Caco-2 (cell line): ENCODE measurements at places on chromosomes 11 and 22. TPM values are rescaled to one million over a fixed set of nuclear protein-coding genes. Genes with fewer than 3 reads are reported as not detected.

DNA sequence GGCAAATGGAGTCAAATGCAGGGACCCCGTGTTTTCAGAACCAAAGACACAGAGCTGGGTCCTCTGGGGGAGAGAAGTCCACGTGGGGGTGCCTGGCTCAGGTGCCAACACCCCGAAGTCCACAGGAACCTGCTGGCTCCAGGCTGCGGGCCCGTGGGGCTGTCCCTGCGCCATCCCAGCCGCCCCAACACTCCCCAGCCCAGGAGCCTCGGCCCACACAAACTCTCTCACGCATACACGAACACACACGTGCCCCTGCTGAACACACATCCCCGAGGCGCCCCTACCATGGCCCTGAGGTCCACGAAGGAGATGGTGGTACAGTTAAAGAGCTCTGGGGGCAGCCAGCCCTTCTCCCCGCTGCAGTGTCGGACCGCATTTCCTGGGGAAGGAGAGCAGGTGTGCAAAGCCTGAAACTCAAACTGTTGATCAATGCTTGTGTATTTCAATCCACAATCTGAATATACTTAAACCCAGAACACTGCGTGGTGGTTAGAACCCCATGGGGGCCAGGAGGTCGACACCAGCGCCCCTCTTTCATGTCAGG is 54.7 kb downstream of the TRMU start:
- no peaks in the 10 kb centered on the region for H3K36me3 ChIP-seq
- no peaks in the 10 kb centered on the region for H3K27me3 ChIP-seq
- no peak overlapping the region for H3K4me3 ChIP-seq
- H3K4me1 ChIP-seq = no peaks in the 10 kb centered on the region
- peak overlapping the region; percentile 76 for H3K27ac ChIP-seq

GRCh38 chr22:45671783-45672563 is at the start of gene ATXN10:
Gene ATXN10 (plus strand): TSS chr22:45671834. CDS start chr22:45672064, 230 bp downstream.
- peak within 1 kb of the TSS; percentile 81 for H3K4me3 ChIP-seq
- DNase-seq = peak; percentile 86
- peak within 1 kb of the TSS; percentile 87 for H3K27ac ChIP-seq
- H3K27me3 ChIP-seq = no peaks in the 10 kb centered on the region

DNA sequence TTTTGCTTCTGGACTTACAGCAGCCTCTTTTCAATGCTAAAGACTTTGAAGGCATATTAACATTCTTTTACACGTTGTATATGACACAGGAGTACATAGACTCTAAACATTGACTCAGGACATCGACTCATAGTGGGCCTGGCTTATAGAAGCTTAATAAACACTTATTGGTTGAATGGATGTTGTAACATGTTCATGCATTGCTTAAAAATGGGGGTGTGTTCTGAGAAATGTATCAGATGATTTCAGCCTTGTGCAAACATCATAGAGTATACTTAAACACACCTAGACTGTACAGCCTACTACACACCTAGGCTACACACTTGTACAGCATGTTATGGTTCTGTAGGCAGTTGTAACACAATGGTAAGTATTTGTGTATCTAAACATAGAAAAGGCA is 17.9 kb downstream of the TTC17 start:
- peak overlapping the region; percentile 22 for H3K27ac ChIP-seq
- no peak overlapping the region for H3K4me3 ChIP-seq
- DNase-seq = no peak
- peaks cover 5% of the 10 kb centered on the region; the same call in 1 of the 2 replicates for H3K4me1 ChIP-seq
- H3K27me3 ChIP-seq = no peaks in the 10 kb centered on the region

DNA sequence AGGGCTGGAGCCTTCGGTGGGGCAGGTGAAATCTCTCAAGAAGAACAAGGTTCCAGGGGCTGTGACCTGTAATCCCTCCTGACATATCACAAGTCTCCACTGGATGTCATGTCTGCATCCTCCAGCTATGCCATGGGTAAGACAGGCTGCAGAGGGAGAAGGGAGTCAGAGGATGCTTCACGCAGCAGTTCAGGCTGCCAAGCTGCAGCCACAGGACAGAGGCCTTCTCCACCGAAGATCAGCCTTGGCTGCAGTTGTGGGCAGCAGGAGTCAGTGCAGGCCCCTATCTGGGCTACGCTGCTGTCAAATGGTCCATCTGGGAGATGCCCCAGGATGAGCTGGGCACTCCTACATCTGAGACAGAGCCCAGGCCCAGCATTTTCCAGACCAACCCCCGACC is 25.0 kb downstream of the DKK3 start:
- H3K27me3 ChIP-seq = no peaks in the 10 kb centered on the region
- peaks cover 17% of the 10 kb centered on the region for H3K4me1 ChIP-seq
- H3K27ac ChIP-seq = no peak overlapping the region
- no peak for DNase-seq
- H3K36me3 ChIP-seq = peaks cover 4% of the 10 kb centered on the region; the same call in 1 of the 2 replicates

DNA sequence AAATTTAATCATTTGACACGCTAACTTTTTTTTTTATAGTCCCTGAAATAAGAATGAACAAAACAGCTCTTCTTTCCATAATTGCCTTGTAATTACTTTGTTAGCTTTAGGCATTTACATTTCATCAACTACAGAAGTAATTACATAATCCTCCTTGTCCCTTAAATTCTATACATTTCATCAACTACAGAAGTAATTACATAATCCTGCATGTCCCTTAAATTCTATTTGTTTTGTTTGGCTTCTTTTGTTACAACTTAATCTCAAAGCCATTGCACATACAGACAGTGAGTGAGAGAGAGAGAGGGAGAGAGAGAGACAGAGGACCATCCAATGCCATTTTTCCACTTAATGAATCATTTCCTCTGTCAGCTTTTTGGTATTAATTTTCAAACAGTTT is 873.2 kb downstream of the METTL15 start:
- H3K27ac ChIP-seq = no peak overlapping the region
- H3K27me3 ChIP-seq = no peaks in the 10 kb centered on the region
- no peak for DNase-seq
- no peaks in the 10 kb centered on the region for H3K4me1 ChIP-seq
- no peaks in the 10 kb centered on the region for H3K36me3 ChIP-seq

DNA sequence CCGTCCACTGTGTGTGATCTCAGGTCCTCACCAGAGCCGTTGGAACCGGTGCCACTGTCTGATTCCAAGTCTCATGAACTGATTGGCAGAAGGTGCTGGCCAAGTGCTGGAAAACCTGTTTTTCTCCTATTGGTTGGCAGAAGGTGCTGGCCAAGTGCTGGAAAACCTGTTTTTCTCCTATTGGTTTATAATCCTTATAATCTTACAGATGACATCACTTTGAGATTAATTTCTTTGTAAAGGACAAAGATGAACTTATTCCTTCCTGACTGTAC is 1106.3 kb downstream of the BRD1 start:
- H3K36me3 ChIP-seq = no peaks in the 10 kb centered on the region
- H3K27me3 ChIP-seq = no peaks in the 10 kb centered on the region
- DNase-seq = peak; percentile 7

- H3K36me3 ChIP-seq = no peaks in the 10 kb centered on the region
These were observed 53.5 kb downstream of the ENDOD1 start for GRCh38 chr11:95143106-95143681.

DNA sequence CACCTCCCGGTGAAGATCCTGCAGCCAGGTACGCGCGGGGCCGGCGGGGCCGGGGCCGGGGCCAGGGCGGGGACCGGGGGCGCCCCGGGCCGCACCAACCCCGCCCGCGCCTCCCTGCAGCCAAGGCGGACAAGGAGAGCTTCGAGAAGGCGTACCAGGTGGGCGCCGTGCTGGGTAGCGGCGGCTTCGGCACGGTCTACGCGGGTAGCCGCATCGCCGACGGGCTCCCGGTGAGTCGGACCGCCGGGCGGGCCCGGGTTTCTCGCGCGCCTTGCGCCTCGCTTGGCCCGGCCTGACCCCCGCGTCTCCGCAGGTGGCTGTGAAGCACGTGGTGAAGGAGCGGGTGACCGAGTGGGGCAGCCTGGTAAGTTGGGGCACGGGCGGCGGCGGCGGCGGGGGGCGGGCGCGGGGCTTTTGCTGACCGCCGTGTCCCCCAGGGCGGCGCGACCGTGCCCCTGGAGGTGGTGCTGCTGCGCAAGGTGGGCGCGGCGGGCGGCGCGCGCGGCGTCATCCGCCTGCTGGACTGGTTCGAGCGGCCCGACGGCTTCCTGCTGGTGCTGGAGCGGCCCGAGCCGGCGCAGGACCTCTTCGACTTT is 531 bp downstream of the PIM3 start:
- H3K27ac ChIP-seq = no peak overlapping the region
- peaks cover 4% of the 10 kb centered on the region for H3K36me3 ChIP-seq
- peak; percentile 74 for DNase-seq
- H3K4me1 ChIP-seq = peaks cover 52% of the 10 kb centered on the region

The NCR3LG1 gene
- total RNA-seq = 14.6 and 14.8 TPM in 2 replicates

The C11orf86 gene
- total RNA-seq = not detected in 2 replicates

The KDM4E gene
- not detected in 2 replicates for total RNA-seq
